HFFc6 (cell line): ENCODE measurements at places on chromosomes 16 and 17. TPM values are rescaled to one million over a fixed set of nuclear protein-coding genes. Genes with fewer than 3 reads are reported as not detected.

Gene CA4
- total RNA-seq, result not detected in 2 replicates

Gene TBC1D28
- not detected in 2 replicates for total RNA-seq

Gene OTOP3
- not detected in 3 replicates for total RNA-seq

Gene ACSM3
- 0.32 to 0.72 TPM (median 0.72 TPM) in 3 replicates for total RNA-seq

Gene KRTAP1-5
- 74.7 to 105 TPM (median 87.6 TPM) in 3 replicates for total RNA-seq

DNA sequence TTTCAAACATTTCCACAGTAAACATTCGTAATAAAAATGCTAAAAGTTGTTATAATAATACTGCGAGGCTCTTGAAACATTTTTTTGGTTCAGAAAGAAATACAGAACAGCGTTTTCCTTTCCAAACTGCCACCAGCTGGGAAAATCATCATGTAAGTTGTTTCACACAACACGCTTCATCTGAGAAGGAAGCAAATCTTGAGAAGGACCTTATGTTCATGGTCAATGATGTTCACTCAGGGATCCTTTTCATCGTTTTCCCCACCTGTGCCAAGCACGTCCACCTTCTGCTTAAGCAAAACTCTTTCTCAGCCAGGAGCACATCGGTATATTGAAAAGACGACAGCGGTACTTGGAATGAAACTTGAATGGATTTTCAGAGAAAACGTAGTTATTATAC is 274.5 kb upstream of the ELAC2 start:
- H3K4me3 ChIP-seq, result no peak overlapping the region
- no peak overlapping the region for H3K27ac ChIP-seq
- H3K27me3 ChIP-seq, result peaks cover 13% of the 10 kb centered on the region

Gene CACNG5
- not detected in 3 replicates for total RNA-seq

DNA sequence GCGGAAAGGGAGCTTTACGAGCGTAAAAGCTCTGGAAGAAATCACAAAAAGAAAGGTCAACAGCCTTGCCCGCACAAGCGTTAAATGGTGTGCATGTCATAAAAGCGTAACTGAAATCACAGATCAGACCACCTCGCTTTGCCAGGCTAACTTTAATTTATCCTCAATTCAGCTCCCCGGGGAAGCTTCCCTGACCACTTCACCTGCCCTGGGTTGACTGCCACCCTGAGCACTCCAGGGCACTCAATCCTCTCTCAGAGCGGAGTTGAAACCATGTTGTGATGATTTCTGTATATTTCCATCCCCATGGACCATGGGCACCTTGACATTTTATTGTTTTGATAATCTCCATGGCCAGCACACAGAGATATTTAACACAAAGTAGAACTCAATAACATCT is 16.1 kb upstream of the NAGS start:
- H3K27me3 ChIP-seq, result peaks cover 42% of the 10 kb centered on the region
- no peaks in the 10 kb centered on the region for H3K36me3 ChIP-seq
- no peaks in the 10 kb centered on the region for H3K4me1 ChIP-seq
- DNase-seq, result no peak
- H3K4me3 ChIP-seq, result no peak overlapping the region
- H3K27ac ChIP-seq, result no peak overlapping the region

DNA sequence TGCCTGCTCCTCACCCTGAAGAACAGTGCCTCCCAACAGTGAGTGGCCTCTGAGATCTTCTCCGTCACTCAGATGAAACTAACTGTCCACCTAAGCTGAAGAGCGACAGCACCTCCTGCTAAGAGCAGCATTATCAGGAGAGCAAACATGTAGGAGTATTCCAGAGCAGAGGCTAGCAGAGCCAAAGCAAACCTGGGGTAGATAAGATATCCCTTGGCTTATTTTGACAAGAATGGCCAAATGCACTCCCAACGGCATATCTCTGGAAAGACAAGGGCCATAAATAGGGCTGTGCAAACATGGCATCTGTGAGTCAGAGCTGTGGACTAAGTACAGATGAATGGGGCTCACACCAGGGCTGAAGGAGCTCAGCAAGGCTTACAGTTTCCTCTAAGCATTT is 96.3 kb downstream of the NDEL1 start:
- H3K4me3 ChIP-seq, result no peak overlapping the region
- no peak overlapping the region for H3K27ac ChIP-seq
- H3K36me3 ChIP-seq, result no peaks in the 10 kb centered on the region
- no peaks in the 10 kb centered on the region for H3K4me1 ChIP-seq
- DNase-seq, result peak; percentile 6

GRCh38 chr16:89955001-89955685 is 6.6 kb downstream of the DEF8 start:
- H3K4me3 ChIP-seq, result no peak overlapping the region
- peaks cover 2% of the 10 kb centered on the region for H3K4me1 ChIP-seq
- no peak for DNase-seq
- no peak overlapping the region for H3K27ac ChIP-seq
- H3K36me3 ChIP-seq, result peaks cover 20% of the 10 kb centered on the region
- peaks cover 2% of the 10 kb centered on the region for H3K27me3 ChIP-seq

Gene TEDC2
- 4.3 to 8.7 TPM (median 8.2 TPM) in 3 replicates for total RNA-seq

DNA sequence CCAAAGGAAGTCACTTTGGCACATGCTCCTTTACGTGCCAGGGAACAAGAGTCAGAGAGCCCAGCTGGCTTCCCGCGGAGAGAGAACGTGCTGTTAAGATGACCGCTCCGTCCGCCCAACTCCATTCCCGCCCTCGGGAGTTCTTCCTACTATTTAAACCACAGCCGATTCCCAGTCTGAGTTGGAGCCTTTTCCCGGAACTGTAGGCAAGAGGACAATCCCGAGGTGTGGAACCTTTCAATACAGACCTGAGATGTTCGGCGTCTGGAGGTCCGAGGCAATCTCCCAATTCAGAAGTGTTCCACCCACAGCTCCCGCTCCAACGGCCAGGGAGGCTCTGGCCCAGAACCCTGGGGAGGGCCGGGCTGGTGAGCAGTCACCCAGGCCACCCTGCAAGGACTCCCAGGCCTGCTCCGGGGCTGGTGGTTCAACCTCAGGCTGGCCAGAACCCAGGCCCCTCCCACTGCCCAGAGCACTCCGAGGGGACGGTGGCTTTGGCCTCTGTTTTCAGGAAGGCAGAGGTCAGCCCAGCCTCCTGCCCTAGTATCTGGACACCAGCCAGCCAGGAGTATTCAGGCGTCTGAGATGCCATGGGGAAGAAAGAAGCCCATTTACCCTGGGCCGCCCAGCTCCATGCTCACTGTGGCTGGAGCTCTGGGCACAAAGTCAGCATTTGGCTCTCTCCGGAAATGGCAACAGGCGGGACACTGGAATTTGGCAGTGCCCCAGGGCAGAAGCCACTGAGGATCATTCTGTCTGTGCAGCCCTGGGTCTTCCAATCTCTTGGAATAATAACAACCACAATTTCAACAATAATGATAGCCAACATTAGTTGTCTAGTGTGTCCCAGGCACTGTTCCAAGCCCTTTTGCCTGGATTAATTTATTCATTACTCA is 21.4 kb downstream of the EMP2 start:
- H3K4me3 ChIP-seq, result peak overlapping the region; percentile 83
- H3K4me1 ChIP-seq, result peaks cover 18% of the 10 kb centered on the region
- DNase-seq, result peak; percentile 18
- H3K27me3 ChIP-seq, result peaks cover 2% of the 10 kb centered on the region
- H3K36me3 ChIP-seq, result peaks cover 33% of the 10 kb centered on the region

Gene MPHOSPH6
- 23.6 and 26.5 TPM in 2 replicates for total RNA-seq

DNA sequence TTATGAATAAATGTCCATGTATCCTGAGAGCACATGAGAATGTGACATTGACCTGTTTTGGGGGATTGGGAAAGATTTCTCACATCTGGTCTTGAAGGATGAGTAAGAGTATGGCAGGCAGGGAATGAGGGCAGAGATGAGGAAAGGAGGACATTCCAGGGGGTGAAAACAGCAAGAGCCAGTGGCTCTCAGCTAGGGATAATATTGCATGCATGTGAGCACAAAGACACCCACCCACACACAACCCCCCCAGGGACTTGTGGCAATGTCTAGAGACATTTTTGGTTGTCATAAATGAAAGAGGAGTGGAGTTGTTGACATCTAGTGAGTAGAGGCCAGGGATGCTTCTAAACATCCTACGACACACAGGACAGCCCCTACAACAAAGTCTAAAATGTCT is 6.0 kb downstream of the MYO1D start:
- H3K4me3 ChIP-seq, result no peak overlapping the region; the same call in 1 of the 2 replicates
- H3K27ac ChIP-seq, result peak overlapping the region; percentile 1; the same call in 1 of the 2 replicates
- H3K27me3 ChIP-seq, result peaks cover 1% of the 10 kb centered on the region

DNA sequence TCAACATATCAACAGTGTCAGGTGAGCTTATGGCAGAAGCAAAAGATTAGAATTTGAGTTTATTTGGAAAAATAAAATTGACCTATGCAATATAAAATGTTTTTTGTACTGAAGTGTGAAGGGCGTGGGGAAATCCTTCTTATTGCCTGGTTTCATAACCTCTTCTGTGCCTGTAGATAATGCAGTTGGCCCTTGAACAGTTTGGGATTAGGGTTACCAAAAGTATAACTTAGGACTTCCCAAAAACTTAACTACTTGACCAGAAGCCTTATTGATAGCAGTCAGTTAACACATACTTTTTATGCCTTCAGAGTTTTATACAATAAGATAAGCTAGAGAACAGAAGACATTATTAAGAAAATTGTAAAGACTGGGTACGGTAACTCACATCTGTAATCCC is 66.0 kb downstream of the TMC6 start:
- no peaks in the 10 kb centered on the region for H3K36me3 ChIP-seq
- H3K4me1 ChIP-seq, result peaks cover 17% of the 10 kb centered on the region
- H3K4me3 ChIP-seq, result no peak overlapping the region
- no peak overlapping the region for H3K27ac ChIP-seq

GRCh38 chr17:72514891-72515290 is 394.1 kb downstream of the SOX9 start:
- H3K27ac ChIP-seq, result peak overlapping the region; percentile 62
- no peak for DNase-seq
- H3K4me3 ChIP-seq, result peak overlapping the region; percentile 55; the same call in 1 of the 2 replicates
- no peaks in the 10 kb centered on the region for H3K27me3 ChIP-seq

Gene ARHGAP44
- total RNA-seq, result 0.58 to 0.71 TPM (median 0.70 TPM) in 3 replicates

DNA sequence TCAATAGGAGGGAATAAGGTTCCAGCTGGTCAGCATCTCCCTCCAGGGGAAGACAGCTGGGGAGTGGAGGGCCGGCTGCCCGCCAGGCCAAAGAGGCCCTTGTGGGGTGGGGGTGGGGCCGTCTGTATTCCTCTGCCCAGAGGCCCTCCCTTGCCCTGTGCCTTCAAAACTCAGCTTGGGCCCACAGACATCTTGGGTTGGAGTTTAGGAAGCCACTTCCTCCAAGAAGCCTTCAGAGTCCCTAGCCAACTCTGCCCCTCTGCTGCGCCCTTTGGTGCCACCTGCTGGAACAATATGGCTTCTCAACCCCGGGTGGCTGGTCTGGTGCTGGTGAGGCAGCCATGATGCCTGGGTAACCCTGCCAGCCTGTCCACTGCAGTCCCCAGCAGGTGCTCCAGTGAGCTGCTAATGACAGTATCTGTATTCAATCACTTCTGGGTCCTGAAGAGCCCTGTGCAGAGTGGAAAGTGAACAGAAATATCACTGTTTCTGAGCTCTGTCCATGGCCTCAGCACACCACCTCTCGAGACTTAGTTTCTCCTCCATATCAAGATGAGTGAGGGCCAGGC is 16.7 kb downstream of the HSD11B2 start:
- no peak overlapping the region for H3K27ac ChIP-seq
- no peak for DNase-seq
- H3K4me3 ChIP-seq, result no peak overlapping the region
- peaks cover 2% of the 10 kb centered on the region for H3K27me3 ChIP-seq
- no peaks in the 10 kb centered on the region for H3K36me3 ChIP-seq

Gene HYDIN
- 0.10 TPM in 1 of 3 replicates, not detected in the others for total RNA-seq

DNA sequence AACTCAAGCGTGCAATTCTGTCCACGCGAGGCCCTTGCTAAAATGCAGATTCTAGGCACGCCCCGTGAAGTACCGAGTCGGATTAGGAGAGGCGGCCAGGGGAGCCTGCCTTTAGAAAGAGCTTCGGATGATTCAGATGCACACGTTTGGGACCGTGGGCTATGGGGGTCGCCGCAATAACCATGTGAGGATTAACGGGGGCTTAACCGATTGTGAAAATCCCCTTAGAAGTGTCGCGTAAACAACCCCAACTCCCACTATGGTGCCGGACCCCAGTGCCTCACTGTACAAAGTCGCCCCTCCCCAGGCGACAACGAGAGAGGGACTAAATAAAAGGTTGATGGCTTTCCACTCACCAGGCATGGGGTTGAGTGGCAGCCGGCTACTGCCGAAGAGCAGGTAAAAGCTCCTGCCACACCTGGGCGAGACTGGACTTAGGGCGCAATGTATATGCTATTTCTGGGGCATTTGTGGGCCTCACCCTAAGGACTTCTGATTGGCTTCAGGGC is 635 bp upstream of the SP2 start:
- no peak for DNase-seq
- H3K4me1 ChIP-seq, result peaks cover 28% of the 10 kb centered on the region
- peak overlapping the region; percentile 97 for H3K27ac ChIP-seq
- H3K36me3 ChIP-seq, result 0 out of 2 replicates have a peak, but pooled peaks cover 11% of the 10 kb centered on the region
- peaks cover 3% of the 10 kb centered on the region for H3K27me3 ChIP-seq
- H3K4me3 ChIP-seq, result peak overlapping the region; percentile 97

Gene SLC2A4
- 0.08 TPM in 1 of 3 replicates, not detected in the others for total RNA-seq

DNA sequence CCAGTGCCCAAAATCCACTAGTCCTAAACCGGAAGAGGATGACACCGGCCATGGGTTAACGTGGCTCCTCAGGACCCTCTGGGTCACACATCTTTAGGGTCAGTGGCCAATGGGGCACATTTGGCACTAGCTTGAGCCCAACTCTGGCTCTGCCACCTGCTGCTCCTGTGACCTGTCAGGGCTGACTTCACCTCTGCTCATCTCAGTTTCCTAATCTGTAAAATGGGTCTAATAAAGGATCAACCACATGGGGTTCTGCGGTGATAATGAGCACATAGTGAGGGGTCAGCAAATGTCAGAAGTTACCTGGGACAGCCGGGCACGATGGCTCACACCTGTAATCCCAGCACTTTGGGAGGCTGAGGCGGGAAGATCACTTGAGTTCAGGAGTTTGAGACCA is 18.4 kb downstream of the QPRT start:
- H3K4me1 ChIP-seq, result peaks cover 18% of the 10 kb centered on the region
- H3K4me3 ChIP-seq, result no peak overlapping the region
- peaks cover 11% of the 10 kb centered on the region for H3K27me3 ChIP-seq
- no peak overlapping the region for H3K27ac ChIP-seq

Gene RNF166
- 13.0 to 16.1 TPM (median 13.7 TPM) in 3 replicates for total RNA-seq

Gene TMEM88
- 0.56 to 0.72 TPM (median 0.68 TPM) in 3 replicates for total RNA-seq

Gene TXNDC17
- 133 to 166 TPM (median 164 TPM) in 3 replicates for total RNA-seq

DNA sequence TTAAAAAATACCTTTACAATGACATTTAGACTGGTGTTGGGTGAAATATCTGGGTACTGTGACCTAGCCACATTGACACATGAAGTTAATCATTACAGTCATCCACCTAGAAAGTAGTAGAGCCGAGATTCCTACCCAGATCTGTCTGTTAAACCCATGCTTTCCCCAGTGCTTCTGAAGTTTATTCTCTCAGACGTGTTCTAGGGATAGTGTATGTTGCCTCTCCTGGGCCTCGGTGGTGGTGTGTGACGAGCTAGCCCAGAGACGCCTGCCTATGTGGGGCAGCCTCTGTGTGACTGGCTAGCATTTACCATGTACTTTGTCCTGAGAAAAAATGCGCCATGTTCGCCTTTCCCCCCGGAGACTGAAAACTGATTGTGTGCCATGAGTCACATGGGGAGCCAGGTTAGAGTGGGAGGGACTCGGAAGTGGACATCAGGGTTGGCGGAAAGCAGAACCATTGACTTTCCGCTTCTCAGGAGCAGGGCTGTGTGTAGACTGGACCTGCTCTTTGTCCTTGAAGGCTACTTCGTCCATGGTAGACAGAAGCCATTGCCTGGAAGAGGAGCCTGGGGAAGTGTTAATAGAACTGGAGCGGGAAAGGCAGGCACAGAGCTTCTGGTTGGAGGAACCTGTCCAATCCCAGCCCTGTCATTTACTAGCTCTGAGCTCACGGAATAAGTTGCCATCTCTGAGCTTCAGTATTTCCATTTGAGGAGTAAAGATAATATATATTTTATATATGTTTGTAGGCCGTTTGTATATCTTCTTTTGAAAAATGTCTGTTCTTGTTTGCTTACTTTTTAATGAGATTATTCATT is 235.5 kb downstream of the SNX29 start:
- no peak overlapping the region for H3K27ac ChIP-seq
- H3K4me1 ChIP-seq, result peaks cover 19% of the 10 kb centered on the region
- DNase-seq, result no peak
- no peak overlapping the region for H3K4me3 ChIP-seq
